ENCODE measurements at places on chromosomes 7 and 10.

- no peak for DNase-seq
Measured at GRCh38 chr10:109247814-109248213, 675.5 kb downstream of the XPNPEP1 start.

GRCh38 chr10:3169271-3169670, 3.3 kb downstream of the PITRM1 start:
- DNase-seq = no peak

DNA sequence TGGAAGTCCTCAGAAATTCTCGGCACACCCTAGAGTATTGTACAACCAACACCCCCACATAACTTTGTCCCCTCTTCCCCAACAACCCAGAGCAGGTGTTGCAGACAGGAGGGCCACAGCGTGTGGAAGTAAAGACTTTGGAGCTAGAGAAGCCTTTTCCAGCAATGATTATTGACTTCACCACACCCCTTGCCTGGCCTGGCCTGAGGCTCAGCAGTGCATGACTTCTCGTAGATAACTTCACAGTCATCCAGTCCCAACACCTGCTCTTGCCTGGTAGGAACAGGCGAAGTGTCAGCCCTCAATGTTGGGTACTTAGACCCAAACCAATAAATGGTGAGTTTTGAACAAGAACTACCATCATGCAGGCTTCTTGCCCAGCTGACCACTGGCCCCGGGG, 36.7 kb downstream of the GOT1 start:
- DNase-seq = no peak

DNA sequence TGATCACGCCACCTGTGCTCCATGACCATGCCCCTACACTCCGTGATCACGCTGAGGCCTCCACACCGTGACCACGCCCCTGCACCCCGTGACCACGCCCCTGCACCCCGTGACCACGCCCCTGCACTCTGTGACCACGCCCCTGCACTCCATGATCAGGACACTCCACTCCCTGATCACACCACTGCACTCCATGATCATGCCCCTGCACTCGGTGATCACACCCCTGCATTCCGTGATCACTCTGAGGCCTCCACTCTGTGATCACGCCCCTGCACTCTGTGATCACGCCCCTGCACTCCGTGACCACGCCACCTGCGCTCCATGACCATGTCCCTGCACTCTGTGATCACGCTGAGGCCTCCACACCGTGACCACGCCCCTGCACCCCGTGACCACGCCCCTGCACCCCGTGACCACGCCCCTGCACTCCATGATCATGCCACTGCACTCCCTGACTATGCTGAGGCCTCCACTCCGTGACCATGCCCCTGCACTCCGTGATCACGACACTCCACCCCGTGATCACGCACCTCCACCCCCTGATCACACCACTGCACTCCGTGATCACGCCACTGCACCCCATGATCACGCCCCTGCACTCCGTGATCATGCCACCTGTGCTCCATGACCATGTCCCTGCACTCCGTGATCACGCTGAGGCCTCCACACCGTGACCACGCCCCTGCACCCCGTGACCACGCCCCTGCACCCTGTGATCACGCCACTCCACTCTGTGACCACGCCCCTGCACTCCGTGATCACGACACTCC, 27.7 kb downstream of the STK32C start:
- no peak for DNase-seq

GRCh38 chr7:114109721-114110120, 190.9 kb upstream of the PPP1R3A start:
- DNase-seq = no peak

GRCh38 chr10:133405844-133406527, 12.0 kb downstream of the MTG1 start:
- DNase-seq = no peak

GRCh38 chr10:88932539-88933256, 19.9 kb downstream of the ACTA2 start:
- DNase-seq = no peak

DNA sequence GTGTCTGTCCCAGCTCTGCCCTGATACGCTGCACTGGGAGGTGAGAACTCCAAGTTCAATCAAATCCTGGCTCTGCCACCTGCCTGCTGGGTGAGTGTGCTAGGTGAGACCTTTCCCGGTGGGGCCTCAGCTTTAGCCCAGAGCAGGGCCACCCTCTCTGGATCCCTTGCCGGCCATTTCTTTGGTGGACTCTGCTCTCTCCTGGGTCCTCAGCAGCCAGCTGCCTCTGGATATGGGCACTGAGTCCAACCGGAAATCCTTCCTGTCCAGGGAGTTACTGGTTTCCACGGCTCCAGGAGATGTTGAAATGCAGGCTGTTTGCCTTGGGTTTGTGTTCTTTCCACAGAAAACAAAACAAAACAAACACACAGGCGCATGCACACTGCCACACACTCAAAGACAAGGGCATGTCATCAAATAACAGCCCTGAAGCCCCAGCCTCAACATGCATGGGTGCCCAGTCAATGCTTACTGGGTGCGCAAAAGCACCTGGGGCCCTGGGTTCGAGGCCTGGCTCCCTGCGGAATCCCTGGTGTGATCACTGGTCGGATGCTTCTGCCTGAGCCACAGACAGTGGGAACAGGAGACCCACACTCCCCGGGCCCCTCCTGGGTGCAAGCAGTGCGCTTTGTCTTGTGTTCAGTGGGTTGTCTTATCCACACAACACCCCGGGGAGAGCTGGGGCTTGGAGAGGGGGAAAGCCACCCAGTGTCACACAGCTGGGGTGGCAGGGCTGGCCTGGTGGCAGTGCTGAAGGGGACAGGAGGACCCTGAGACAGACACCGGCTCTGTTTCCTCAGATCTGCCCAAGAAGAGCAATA, 33.1 kb downstream of the PPIF start:
- no peak for DNase-seq

- no peak for DNase-seq
Measured at GRCh38 chr10:30857803-30858202, 173.9 kb downstream of the ZNF438 start.

DNA sequence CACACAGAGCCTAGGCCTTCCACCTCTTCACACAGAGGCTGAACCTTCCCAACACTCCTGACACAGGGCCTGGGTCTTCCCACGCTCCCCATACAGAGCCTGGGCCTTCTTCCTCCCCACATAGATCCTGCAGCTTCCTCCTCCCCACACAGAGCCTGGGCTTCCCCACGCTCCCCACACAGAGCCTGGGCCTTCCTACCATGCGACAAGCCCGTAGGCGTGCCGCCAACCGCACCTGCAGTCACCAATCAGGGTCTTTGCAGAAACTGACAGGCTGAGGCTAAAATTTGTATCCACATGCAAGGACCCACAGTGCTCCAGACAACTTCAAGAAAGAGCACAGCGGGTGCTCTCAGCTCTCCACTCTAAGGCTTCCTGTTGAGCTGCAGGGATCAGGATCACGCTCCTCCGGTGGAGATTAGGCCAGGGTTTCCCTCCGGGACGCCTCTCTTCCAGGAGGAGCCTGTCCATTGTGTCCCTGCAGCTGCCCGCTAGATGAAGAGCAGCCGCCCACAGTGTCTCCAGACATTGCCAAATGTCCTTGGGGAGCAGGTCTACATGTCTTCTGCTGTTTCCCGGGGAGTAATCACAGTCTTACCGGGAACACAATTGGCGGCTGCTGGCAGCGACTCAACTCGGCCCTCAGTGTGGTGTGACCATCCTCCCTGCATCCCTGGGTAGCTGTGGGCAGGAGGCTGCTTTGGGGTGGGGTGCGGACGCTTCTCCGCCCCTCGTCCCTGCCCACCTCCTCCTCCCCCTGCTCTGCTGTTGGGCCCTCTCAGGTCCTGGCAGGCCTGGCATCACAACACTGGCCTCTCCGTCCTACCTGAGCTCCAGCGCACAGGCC, 9.7 kb downstream of the CFAP46 start:
- DNase-seq = no peak

DNA sequence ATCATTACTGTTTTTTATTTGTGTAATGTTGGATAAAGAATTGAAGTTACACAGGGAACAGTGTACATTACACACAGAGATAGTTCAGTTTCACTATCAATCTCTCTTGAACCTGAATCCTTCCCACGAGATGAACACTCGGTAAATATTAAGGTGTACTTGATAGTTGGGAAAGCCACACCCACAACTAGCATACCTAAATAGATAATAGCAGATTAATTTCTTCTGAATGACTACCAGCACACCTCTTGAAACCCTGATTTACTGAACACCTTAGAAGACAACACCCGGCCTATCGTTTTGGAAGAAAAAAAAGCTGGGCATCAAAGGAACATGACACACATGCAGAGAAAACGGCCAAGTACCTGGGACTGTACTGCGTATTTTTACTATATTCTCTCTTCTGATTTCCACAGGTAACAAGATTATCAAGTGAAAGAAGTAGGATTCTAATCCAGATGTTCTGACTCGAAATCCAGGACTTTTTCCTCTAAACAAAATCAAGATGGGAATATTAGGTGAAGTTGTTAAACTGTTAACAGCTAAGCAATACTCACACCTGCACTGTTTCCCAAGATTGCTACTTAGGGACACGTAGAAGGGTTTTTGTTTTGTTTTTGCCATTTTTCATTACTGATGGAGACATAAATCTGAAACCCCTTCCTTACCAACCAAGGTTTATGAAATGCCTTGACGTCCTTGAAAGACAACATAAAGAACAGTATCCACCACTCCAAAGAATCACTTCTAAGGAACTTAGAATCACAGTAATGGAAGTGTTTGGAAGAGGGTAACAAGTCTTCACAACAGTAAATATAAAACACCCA, 1.0 kb downstream of the CCDC186 start:
- DNase-seq = no peak

- no peak for DNase-seq
Measured at GRCh38 chr7:38950309-38950708, 27.4 kb upstream of the POU6F2 start.

DNA sequence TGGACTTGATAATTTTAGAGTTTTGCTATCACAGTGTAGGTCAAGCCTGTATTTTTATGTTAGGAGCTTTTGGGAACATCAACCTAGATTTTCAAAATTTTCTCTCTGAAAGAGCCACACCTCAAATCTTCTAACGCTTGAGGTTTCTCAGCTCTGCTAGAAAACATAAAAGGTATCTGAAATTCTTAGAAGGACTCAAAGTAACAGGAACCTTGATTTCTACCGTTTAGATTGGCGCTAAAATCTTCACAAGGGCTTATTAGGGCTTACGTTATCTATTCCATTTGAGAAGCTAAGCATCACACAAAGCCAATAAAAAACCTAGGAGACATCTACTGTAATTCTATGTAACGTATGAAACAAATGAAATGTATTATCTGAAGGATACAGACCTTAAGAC, 192.4 kb downstream of the AHR start:
- no peak for DNase-seq

DNA sequence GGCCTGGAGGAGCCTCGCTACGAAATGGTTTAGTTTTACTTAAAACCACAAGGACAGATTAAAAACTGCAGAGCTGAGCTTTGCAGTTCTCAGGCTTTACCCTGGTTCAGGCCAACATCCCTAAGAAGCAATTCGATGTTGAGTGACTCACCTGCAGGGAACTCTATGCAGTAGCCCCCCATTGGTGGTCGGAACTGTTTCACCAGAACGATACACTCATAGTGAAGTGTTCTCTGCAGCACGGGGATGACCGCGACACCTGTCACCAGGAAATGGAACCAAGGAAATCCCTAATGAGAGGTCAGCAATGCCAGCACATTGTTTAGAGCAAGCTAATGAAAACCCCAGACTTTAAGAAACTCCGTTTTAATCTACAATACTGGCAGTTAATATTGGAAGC, 18.0 kb downstream of the NUDT5 start:
- no peak for DNase-seq

- no peak for DNase-seq
Measured at GRCh38 chr7:114426824-114427223, 12.2 kb downstream of the FOXP2 start.

- no peak for DNase-seq
Measured at GRCh38 chr7:112448381-112448780, 1.9 kb upstream of the IFRD1 start.

- no peak for DNase-seq
Measured at GRCh38 chr7:26466007-26466406, 174.3 kb downstream of the SNX10 start.

GRCh38 chr10:104807581-104808310, 166.7 kb downstream of the SORCS3 start:
- DNase-seq = no peak

DNA sequence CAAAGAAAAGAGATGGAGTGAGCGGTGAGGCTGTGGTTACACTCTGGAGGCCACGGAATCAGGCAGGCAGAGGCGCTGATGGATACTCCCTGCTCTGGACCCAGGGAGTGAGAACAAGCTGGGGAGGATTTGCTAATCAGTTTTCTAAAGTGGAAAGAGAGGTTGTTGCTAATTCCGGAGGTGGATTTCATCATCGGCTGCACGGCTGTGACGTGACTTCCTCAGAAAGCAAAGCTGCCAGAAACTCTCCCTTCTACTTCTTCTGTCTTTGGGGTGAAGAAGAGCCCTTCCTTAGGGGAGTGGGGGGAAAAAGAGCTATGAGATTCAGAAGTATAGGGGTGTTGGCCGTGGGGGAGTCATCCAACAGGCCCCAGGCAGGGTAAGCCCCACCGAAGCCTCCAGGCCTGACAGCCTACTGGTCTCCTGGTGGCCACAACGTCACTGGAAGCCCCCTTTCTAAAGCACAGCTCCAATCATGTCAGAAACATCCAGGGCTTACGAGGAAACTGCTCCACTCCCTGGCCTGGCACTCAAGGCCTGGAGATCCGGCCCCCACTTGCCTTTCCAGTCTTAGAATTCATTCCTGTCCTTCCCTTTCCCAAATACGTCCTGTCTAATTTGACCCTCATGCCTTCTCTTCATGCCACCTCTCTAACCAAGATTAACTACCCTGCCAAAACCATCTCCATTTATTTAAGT, 114.5 kb downstream of the HIP1 start:
- no peak for DNase-seq

GRCh38 chr10:78744056-78744455, 324.7 kb upstream of the ZMIZ1 start:
- no peak for DNase-seq

DNA sequence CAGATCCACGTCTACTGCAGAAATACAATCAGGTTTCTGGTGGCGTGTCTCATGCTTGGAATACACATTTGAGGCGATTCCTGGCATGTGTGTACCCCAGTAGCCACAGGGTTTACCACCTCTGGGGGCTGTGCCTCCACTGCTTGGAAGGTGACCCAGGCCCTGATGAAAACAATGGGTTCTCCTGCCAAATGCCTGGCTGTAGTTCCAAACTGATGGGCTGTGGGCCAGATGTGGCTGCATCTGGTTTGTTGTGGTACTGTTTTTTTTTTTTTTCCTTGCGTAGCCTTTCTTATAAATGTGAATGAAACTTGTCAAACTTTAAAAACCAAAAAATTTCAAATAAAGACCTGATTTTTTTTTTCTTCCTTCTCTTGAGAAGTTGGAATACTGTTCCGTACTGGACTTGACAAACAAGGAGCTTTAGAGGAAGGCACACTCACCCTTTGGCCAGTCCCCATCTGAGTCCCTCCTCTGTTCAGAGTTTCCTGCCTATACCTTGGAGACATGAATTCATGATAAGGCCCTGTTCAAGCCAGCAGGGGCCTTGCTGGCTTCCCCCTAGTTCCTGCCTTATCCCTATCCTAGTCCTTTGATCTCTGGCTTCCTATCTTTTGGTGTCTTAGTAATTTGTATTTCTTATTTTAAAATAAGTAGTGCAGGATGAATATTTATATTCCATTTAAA, 217.1 kb downstream of the PHTF2 start:
- no peak for DNase-seq
